ENCODE measurements at places on chromosomes 1 and 21.

DNA sequence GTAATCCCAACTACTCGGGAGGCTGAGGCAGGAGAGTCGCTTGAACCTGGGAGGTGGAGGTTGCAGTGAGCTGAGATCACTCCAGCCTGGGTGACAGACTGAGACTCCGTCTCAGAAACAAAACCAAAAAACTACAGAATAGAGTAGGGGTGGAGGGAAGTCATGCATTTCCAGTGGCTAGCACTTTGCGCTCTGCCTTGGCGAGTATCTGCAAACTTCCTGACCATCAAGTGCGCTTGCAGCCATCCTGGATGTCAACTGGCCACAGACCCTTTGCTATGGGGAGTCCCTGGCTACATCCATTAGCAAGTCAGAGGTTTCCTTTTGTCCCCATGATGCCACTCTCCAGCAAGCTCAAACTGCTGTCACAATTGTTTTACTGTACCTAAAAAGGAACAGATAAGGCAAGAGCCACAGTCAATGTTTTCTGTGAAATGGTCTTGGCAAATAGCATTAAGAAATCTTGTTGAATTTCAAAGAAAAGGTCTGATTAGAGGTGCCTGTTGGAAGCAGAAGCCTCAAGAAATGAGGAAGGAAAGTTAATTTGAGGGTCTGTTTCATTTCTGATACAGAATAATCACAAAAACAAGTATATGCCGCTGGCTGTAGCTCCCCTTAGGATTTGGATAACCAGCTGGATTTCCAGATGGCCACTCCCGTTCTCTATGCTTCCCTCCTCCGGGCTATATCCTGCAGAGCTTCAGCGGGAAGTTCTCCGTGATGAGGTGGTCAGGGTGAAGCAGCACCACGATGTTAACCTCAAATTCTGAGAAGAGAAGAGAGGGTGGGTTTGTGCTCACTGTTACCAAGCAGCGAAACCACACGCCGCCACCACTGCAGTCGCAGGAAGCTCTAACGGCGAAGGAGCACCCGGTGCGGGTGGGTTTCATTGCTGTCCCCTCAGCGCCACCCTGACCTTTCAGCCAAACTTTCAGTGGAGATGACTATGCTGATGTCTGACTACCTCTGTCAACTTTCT is 42.0 kb downstream of the VPS26C start:
- no peak for DNase-seq

DNA sequence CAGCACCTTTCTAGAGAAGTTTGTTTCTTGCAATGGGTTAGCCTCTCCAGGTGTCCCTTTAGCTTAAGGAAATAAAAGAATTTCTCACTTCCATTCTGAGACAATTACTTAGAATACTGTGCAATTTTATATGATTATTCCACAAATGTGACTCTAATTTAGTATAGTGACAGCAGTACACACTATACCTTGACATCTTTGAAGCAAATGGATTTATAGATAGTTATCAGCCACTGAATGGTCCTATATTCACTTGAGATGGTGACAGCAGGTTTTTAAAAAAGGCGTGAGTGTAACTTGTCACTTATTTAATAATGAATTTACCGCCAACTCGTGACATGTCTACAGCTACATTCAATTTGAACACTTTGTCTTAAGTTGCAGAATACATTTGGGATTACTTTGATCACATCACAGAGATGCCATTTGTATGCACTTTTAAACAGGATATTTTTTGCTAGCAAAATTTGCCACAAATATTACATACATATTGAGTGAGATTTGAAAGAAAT is 71.6 kb downstream of the USP25 start:
- no peak for DNase-seq

DNA sequence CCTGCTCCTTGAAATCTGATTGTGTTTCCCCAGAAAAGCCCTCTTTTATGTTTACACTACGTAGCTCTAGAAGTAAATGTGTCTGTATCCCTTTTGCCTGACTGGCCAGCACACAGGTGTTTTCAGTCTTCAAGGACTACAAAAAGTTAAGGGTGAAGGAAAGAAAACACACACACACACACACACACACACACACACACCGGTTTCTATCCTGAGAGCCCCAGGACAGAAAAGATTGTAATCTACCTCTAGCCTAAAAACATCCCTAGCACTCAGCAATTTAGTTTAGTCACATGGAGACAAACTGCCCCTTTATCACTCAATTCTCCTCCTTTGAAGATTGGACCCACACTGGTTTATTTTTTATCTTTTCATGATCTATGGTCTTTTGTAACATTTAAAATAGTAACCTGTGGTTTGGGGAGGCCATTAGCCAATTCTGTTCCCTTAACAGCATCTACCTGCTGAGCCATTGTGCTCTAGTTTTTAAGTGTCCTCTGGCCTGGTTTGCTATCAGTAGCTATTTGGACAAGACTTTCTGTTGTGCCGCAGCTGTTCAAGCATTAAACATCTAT is 15.8 kb upstream of the TRIM45 start:
- no peak for DNase-seq

DNA sequence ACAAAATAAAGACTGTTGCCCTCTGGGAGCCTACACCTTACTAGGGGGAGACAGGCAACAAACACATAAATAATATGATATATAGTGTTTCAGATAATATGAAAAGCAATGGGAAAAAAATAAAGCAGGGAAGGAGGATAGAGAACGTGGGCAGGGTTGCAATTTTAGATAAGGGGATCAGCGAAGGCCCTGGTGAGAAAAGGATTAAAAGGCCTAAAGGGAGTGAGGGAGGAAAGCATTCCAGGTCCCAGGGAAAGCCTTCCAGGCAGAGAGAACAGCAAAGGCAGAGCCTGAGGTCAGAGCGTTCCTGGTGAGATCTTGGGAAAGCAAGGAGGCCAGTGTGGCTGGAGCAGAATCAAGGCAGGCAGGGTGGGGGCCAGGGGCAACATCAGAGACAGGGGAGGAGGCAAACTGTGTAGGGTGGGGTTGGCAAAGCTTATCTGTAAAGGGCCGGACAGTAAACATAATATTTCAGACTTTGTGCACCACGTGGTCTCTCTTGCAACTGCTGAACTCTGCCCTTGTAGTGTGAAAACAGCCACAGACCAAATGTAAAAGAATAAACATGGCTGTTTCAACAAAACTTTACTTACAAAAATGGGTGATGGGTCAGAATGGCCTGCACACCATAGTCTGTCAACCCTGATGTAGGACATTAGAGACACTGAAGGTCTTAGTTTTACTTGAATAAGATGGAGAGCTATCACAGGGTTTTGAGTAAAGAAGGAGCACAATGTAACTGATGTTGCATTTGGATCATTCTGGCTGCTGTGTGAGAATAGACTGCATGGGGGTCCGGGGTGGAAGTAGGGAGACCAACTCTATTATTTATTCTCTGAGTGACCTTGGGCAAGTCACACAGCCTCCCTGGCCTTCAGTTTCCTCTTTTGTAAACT is 13.3 kb upstream of the CPT2 start:
- DNase-seq, result no peak

GRCh38 chr1:201456499-201457309 is 12.3 kb downstream of the PHLDA3 start:
- DNase-seq, result no peak

DNA sequence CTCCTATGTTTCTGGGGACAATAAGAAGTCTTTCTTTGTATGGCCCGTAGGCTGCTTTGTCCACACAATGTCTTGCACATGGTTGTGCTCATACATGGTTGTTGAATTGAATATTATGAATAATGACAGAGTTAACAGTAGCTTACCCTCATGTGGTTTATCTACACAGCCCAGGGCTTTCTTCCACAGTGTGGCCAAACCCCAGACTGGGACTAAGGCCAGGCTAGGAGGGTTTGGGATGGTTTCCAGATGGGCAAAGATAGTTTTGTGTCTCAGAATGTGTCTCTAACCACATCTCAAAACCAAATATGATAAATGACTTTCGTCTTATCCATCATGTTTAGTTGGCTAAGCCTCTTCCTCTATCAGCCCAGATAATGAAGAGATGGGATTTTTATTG is 65.2 kb downstream of the CACNA1E start:
- DNase-seq, result no peak

GRCh38 chr1:155170806-155171205 is 2.3 kb downstream of the KRTCAP2 start:
- no peak for DNase-seq

GRCh38 chr1:43660355-43660754 is 10.4 kb downstream of the KDM4A start:
- DNase-seq, result no peak

DNA sequence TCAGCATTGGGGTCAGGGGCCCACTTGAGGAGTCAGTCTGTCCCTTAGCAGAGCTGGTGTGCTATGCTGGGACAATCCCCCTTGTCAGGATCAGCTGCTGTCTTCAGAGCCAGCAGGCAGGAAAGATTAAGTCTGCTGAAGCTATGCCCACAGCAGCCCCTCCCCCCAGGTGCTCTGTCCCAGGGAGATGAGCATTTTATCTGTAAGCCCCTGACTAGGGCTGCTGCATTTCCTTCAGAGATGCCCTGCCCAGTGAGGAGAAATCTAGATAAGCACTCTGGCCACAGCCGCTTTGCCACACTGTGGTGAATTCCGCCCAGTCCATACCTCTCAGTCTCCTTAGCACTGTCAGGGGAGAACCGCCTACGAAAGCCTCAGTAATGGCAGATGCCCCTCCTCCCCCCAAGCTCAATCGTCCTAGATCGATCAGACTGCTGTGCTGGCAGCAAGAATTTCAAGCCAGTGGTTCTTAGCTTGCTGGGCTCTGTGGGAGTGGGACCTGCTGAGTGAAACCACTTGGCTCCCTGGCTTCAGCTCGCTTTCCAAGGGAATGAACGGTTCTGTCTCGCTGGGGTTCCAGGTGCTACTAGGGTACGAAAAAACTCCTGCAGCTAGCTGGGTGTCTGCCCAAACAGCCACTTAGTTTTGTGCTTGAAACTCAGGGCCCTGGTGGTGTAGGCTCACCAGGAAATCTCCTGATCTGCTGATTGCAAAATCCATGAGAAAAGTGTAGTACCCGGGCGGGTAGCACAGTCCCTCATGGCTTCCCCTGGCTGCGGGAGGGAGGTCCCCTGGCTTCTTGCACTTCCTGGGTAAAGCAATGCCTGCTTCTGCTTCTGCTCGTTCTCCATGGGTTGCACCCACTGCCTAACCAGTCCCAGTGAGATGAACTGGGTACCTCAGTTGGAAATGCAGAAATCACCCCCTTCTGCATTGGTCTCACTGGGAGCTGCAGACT is 25.1 kb upstream of the TP53BP2 start:
- DNase-seq, result no peak

- no peak for DNase-seq
Observed at GRCh38 chr1:46342084-46342656, 1.6 kb downstream of the NSUN4 start.

GRCh38 chr21:33968080-33968994 is 52.7 kb upstream of the ATP5PO start:
- DNase-seq, result no peak

- DNase-seq, result no peak
Observed at GRCh38 chr1:233707153-233707879, 93.4 kb downstream of the KCNK1 start.

GRCh38 chr1:17588048-17588871 is 48.8 kb downstream of the ARHGEF10L start:
- no peak for DNase-seq

DNA sequence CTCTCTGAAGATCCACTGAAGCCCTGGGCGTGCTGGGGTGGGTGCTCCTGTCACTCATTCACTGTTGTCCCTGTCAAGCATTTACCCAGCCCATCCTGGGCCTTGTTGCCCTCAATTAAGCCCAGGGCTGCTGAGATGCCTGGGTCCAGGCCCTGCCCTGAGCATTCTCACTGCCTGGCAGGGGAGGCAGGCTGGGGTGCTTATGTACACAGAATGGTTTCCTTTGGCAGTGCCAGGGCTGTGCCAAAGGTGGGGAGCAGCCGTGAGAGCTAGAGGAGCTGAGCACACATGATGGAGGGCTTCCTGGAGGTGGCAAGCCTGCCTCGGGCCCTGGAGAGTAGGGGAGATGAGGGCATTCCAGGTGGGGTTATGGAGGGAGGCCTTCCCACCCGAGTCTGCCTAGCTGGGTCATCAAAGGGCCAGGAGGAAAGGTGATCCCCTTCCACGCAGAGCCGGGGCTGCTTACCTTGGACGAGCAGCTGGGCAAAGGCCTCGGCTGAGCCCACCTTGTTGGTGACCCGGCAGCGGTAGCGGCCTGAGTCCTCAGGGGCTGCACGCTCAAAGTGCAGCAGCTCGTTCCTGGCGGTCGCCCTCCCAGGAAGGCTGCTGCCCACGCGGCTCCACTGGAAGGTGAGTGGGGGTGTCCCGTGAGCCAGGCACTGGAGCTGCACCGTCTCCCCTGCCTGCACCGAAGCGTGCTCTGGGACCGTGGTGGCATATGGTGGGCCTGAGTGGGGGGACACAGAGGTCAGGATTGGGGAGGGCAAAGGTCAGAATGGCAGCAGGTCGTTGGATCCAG is 26.5 kb downstream of the LDLRAD2 start:
- no peak for DNase-seq

DNA sequence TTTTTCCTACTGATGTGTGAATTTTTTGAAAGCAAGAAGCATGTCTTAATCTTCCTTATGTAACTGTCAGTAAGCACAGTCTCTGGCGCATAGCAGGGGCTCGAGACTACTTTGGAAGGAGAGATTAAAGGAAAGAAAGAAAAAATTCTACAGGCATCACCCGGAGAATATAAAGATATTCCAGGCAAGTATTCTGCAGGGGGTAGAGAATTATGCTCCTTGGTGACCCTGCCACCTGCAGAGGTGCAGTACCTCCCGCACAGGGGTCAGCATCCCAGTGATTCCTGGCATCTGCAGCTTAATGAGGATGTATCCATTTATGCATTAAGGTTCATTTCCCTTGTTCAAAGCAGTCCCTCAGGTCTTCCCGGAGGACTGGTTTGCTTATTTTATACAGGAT is 87.6 kb upstream of the WLS start:
- no peak for DNase-seq

- no peak for DNase-seq
Observed at GRCh38 chr1:215517441-215517891, 49.6 kb upstream of the KCTD3 start.

DNA sequence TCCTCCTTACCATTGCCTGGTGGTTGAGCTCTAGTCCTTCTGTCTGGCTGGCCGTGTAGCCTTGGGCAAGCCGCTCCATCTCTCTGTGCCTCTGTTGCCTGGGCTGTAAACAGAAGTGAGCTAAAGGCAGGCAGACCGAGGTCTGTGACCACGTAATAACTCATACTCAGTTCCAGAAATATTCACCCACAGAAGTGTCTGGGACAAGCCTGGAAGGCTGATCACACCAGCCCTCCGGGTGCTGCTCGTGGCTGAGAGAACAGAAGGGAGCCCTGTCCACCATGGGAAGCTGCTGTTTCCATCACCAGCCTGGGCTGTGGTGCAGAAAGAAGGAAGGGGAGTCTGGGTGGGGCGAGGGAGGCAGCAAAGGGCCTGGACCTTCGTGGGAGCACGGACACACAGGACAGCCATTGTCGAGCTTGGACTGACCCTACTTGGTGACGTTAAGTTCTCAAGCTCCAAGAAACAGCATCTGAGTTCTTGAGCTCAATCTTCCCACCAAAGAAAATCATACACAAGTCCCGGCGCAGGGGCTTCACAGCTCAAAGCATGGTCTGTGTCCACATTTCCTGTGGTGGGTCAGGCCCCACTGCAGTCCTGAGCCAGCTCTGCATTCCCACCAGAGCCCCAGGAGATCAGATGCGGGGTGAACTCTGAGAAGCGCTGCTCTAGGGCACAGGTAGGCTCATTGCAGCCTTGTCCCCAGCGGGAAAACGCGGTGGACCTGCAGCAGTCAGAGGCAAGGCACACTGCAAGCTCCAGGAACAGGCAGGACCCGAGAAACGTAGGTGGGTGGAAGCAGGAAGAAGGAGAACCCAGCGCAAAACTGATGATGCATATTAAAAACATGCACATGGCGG is 61.8 kb downstream of the RUNX3 start:
- DNase-seq, result no peak
